Right renal cortex interstitium (tissue), 3 donors: ENCODE measurements at places on chromosomes 7 and 10. TPM values are rescaled to one million over a fixed set of nuclear protein-coding genes. Genes with fewer than 3 reads are reported as not detected.

GRCh38 chr7:42991913-42992591 lies 59.9 kb downstream of the MRPL32 start:
- no peak for DNase-seq

GRCh38 chr7:19677180-19677579 lies 31.7 kb downstream of the POLR1F start:
- no peak for DNase-seq

DNA sequence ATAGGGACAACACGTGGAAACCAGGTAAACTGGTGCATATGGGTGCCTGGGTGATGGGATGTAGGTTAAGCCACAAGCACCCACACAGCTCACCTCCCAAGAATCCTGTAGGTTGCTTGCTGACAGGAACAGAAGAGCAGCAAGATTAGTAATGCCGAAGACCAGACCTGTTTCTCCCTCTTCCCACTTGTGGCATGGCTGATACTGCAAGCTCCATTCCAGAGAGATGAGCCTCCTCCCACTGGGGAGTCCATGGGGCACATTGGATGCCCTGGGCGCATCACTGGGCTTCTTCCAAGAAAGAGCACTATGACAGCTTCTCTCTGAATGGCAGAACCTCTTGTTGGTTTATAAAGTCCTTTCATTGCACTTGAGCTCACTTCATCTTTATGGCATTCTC lies 44.4 kb upstream of the LOXL4 start:
- no peak for DNase-seq

DNA sequence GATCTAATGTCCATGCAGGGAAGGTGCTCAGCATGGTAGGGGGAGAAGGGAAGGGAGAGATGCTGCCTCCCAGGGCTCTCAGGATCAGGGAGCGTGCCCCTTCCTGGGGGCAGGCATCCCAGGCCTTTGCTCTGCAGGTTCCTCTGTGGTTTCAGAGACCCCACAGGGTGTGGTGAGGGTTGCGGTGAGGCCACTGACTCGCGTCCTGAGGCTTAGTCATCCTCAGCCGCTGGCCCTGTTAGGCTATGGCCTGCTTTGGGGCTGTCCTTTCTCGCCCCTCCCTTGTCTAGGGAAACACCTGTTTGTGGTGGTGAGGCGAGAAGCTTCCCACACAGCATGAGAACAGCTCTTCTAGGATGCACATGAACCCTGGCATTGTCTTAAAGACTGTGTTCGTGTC lies 558.3 kb upstream of the FOXK1 start:
- DNase-seq: no peak

DNA sequence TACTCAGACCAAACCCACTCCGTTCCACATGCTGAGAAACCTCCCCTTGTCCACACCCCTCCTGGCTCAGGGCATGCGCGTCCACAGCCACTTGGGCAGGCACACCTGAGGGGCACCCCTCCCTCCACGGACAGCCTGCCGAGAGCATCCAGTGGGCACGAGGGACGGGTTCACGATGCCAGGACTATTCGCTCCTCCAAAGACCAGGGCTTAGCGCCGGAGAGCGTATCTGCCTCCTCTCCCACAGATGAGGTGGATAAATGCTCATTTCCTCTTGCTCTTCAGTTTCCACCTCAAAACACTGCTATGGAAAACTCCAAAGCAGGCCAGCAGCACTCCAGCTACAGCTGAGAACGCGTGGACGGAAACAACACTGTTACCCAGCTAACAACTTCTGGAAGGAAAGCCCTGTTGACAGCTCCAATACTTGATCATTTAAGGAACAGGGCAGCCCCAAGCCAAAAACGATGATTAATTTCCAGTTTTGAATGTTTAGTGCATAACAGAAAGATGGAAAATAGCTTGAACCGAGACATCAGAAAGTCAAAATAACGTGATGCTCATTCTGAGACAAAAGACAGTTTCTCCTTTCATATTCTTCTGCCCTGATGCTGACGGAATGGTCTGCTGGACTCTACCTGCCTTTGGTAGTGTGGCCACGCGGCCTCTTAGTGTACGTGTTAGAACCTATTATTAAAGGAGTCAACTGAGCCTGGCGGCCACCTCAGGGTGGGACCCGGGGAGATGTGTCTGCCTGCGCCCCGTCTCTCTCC lies 204.7 kb downstream of the DNAJB6 start:
- DNase-seq: no peak

- DNase-seq: no peak
Measured at GRCh38 chr10:21364196-21365114, 161.0 kb downstream of the SKIDA1 start.

DNA sequence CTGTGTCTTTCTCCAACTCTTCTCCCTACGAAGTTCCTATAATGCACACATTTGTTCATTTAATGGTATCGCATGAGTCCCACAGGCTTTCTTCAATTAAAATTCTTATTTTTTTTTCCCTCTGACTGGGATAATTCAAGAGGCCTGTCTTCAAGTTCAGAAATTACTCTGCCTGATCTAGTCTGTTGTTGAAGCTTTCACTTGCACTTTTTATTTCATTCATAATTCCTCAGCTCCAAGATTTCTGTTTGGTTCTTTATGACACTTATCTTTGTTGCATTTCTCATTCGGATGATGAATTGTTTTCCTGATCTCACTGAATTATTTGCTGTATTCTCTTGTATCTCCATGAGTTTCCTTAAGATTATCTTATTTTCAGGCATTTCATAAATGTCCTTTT lies 103.9 kb downstream of the RSU1 start:
- no peak for DNase-seq

- no peak for DNase-seq
Measured at GRCh38 chr7:112154690-112155089, 51.5 kb downstream of the DOCK4 start.

DNA sequence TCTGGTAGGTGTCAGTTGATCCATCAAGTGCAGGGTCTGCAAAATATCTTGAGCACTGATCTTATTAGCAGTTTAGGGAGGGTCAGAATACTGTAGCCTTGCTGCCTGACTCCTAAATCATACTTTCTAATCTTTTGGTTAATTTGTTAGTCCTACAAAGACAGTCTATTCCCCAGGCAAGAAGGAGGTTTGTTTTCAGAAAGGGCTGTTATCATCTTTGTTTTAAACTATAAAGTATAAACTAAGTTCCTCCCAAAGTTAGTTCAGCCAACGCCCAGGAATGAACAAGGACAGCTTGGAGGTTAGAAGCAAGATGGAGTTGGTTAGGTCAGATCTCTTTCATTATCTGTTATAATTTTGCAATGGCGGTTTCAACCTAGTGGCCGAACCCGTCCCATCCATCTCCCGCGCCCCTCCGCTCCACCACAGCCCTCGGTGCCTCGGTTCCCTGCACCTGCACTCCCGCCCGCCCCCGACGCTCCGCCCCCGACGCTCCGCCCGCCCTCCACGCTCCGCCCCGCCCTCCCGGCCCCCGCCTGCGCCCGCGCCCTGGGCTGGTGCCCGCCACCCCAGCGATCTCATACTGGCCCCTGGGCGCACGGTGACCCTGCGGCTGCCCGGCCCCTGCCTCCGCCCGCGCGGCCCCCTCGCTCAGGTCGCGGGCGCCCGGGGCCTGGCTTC lies at the start of gene ADCK2:
Gene ADCK2, plus strand, starts transcription at position 564 of the 681 bp plus-strand sequence. CDS start 386 bp downstream, outside the sequence.
- no peak for DNase-seq

DNA sequence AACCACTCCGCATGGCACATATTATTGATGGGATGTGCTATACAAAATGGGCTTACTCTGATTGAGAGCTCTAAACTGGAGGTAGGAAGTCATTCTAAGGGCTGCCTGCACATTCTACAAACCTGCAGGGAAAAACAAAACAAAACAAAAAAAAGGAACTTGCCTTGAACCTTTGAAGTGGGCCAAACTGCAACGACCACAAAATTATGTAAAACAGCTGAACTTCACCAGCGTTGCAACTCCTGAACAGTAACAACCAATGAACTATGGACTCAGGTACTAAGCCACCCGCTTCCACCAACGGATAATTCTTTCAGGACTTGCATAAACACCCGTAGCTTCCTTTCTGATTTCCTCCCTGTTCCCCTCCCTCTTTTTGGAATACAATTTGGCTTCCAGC lies 80.4 kb downstream of the ZNF248 start:
- DNase-seq: no peak

DNA sequence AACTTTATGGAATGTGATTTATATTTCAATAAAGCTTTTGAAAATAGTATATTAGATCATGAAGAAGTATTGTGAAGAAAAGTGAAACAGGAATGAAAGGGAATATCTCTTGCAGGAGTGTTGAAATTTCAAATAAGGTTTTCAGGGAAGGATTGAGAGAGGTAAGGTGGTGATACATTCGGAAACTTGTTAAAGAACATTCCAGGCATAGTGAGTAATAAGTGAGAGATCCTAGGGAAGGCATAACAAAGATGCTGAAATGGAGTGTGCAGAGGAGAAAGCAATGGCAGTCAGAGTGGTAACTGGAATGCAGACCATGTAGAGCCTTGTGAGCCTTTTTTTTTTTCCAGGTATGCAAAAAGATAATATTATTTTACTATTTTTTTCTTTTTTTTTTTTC lies 4.1 kb downstream of the OR9A4 start:
- no peak for DNase-seq

DNA sequence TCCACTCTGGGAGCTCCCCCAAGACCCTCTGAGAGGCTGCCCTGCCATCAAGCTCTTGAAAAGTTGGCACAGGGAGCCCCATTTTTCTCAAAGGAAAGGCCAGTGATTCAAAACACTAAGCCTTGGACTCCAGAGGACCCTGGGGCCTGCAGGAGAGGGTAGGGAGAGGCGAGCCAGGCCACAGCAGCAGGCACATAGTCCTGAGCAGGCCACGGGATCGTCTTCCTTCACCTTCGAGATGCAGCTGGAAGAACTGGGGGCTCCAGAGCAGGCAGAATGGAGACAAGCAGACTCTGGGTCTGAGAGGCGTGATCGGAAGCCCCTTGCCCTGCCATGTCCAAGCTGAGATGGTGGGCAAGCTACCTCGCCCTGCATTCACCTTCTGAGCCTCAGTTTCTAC lies 13.9 kb downstream of the TNS3 start:
- DNase-seq: no peak

- no peak for DNase-seq
Measured at GRCh38 chr7:85423209-85423895, 236.5 kb upstream of the SEMA3D start.

DNA sequence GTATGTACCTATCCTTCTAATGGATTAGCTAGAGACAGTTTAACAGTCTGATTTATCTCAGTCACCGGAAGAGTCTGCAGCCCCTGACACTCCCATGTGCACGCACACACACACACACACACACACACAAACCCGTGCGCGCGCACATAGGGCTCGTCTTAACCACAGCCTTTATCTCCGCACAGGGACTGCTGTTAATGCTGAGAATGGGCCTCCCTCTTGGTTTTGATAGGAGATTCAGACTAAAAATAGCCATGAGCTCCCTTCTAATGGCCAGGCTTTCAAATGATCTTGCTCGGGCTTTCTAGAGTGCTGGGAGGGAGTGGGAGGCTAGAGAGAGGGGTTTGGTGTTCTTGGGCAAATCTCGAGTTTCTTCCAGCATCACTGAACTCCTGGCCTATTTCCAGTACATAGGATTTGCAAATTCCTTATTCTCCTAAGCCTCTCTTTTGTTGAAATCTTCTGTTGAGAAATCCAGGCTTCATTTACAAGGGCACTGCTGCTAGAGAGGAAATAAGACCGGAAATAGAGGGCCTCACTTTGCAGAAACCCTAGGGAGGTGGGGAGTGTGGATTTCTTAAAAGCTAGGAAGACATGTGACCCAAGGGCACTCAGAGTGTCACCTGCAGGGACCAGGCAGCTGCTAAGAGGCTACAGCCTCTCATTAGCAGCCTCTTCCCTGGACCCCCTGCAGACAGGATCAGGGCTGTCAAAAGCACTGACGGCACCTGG lies 2.4 kb downstream of the TMEM72 start:
- no peak for DNase-seq

DNA sequence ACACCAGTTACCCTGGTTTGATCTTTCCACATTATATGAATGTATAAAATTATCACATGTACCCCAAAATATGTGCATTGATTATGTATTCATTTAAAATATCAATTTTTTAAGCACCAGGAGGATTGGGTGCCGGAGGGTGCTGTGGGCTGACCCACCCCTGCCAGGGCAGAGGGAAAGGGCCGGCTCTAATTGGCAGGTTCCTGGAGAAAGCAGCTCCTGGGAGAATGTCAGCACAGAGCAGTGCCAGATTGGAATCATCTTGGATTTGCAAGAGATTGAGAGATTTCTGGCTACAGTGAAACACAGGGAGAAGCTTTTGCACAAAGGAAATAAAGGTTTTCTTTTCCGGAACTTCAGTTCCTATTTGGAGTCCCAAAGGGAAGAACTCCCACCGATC lies 264.4 kb upstream of the TCERG1L start:
- no peak for DNase-seq

Gene PNPLA8
- polyA plus RNA-seq: 48.0 TPM

DNA sequence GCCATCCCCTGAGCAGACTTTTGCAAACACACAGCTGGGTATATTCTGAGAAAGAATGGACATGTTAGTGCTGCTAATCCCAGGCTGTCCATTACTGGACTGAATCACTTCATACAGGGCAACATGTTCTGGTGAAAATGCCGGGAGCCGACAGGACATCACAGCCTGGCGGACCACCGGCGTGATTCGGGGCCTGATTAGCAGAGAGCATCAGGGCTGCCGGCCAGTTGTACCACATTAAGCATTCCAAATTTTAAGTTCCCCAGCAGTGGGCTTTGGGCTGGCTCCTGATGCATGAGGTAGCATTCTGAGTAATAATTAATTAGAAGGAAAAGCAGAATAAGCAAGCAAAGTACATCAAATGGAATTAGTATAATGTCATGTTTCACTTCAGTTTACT lies 229.0 kb downstream of the GRID1 start:
- no peak for DNase-seq

Gene YWHAG
- 134 TPM for polyA plus RNA-seq

DNA sequence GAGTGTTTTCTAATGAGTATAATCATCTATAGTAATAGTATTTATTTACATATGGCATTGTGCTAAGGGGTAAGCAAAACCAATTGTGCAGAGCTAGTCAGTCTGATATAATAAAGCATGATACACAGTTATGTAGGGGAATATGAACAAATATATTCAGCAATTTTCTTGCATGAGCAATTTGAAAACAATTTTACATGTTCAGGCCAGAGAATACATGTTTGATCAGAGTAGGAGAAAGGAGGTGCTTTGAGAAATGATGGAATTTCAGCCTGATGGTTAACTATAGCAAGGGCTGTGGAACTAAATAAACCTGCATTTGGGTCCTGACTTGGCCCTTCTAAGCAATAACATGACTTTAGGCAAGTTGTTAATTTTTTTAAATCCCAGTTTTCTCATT lies 214.5 kb downstream of the TWIST1 start:
- no peak for DNase-seq

Gene XRCC2
- polyA plus RNA-seq: 5.4 TPM

DNA sequence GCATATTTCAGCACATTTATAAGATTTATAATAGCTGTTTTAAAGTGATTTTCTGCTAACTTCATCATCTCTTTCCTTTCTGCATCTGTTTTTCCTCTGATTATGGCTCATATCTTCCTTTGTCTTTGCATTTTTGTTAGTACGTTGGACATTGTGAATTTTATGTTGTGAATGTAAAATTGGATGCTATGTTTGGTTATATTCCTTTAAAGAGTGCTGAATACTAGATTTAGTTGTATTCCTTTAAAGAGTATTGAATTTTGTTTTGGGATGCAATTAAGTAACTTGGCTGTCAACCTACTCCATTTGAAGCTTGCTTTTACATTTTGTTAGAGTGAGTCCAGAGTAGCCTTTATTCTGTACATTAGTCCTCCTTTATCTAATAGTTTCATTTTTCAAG lies 81.2 kb downstream of the ZNF777 start:
- no peak for DNase-seq
